Right hindlimb (tissue), 1 donor: ENCODE measurements at places on chromosomes 2 and 18.

- DNase-seq = no peak
Measured at GRCh38 chr18:47936952-47937351, 6.5 kb upstream of the SMAD2 start.

GRCh38 chr18:44541781-44542180, 138.9 kb upstream of the SETBP1 start:
- no peak for DNase-seq

DNA sequence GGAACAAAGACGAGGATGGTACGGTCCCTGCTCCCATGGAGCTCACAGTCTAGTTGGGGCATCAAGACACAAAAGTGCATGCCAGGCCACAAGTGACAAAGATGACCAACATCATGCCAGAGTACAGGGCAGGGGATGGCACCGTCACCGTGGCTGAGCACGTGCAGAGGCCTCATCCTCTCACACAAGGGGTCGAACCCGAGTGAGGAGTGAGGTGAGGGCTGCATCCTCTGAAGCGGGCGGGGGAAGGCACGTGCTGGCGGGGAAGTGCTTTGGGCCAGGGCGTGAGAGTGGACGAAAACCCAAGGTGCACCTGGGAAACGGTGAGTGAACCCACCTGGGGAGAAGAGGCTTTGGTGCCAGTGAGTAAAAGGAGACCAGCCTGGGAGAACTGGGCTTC, 41.0 kb downstream of the MRPL35 start:
- DNase-seq = no peak

DNA sequence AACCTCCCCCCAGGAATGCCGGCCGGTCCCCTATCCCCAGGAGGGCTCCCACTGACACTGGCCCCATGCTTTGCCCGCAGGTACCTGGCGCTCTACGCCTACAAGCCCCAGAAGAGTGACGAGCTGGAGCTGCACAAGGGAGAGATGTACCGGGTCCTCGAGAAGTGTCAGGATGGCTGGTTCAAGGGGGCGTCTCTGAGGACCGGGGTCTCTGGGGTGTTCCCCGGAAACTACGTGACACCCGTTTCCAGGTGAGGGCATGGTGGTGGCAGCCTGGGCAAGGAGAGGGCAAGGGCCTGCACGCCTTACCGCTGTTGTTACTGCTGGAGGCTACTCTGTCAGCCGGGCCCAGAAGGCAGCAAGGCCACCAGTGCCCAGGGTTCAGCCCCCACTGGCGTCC, 181.3 kb downstream of the SEPTIN10 start:
- peak; percentile 10 for DNase-seq

DNA sequence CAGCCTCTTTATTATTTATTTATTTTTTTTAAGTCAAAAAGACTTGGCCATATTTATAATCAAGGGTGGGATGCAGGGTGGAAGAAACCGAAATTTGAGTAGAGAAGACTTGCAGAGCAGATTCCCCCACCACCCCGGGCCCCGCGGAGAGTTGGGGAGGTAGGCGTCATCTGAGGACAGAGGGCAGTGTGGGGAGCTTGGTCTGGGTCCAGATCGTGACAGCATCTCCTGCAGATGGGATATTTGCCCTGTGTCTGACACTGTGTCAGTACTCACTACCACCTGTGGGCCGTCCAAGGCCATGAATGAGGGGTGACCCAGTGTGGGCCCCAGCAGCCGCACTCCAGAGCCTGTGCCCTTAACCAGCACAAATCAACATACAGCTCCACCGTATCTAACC, 10.5 kb upstream of the PRELID3A start:
- DNase-seq = no peak

- no peak for DNase-seq
Measured at GRCh38 chr2:110720547-110720946, 11.8 kb upstream of the ACOXL start.

- no peak for DNase-seq
Measured at GRCh38 chr18:45833846-45834245, 8.4 kb downstream of the SIGLEC15 start.

- peak; percentile 62 for DNase-seq
Measured at GRCh38 chr2:70087702-70088597, 673 bp downstream of the PCBP1 start.

- no peak for DNase-seq
Measured at GRCh38 chr2:86825693-86826381, 35.1 kb upstream of the CD8A start.

GRCh38 chr18:1892191-1892590, 679.1 kb downstream of the METTL4 start:
- DNase-seq = no peak

DNA sequence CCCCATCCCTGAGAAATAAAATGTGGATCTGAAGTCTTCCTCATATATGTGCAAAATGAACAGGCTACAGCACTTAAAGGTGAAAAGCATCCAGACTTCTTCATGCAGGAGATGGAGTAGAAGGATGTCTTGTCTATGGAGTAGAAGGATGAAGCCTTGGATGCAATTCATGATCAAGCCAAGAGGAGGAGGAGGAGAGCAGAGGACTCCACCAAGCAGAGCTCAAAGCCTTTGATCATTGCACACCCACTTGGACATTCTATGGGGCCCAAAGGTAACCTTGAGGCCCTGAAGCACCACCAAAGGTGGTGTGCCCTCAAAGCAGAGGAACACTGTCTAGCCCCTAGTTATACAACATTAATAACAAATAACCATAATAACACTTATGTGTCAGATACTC, 17.3 kb downstream of the ACMSD start:
- DNase-seq = no peak

DNA sequence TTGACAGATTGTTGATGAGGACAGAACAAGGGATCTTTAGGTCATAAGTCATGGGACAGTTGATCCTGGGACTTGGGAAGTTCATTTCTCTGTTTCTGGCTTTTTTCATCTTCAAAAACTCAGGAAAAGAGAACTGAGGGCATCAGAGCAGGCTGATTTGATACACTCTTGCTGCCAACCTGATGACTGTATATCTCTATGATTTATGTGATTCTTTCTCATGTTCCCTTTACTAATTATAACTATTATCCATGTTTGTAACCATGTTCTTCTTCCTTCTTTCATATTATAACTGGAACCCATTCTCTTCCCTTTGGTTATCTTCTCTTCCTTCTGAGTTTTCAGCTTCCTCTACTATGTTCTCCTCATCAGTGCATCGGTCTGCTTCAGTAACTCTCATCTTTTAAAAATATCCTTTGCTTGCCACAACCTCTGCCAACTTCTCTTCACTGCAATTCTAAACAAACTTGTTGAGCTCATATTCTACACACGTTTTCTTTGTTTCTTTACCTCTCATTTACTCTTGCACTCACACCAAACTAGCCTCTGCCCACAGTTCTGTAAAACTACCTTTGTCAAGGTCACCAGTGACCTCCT, 13.5 kb downstream of the RASGRP3 start:
- DNase-seq = no peak

- DNase-seq = no peak
Measured at GRCh38 chr18:28063271-28063761, 113.6 kb downstream of the CDH2 start.

- no peak for DNase-seq
Measured at GRCh38 chr2:5453220-5454050, 238.7 kb upstream of the SOX11 start.

- DNase-seq = no peak
Measured at GRCh38 chr2:202773301-202773973, 98.1 kb downstream of the ICA1L start.

GRCh38 chr2:160609346-160609745, 115.7 kb upstream of the RBMS1 start:
- no peak for DNase-seq

DNA sequence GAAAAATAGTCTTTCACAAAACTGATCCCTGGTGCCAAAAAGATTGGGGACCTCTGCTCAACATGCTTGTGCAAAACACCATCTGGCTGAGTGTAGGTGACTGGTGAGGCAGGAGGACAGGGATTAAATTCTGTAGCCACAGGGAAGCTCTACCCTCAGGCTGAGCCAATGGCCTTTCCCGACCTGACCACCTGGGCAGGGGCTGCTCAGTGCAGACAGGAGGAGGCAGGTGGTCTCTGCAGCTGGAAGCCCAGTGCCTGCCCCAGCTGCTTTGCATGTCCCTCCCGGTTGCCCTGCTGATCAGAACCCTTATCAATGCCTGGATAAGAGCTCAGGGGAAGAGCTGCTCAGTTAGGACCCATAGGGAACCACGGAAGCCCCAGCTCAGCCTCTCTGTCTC, 235.3 kb downstream of the ANKRD36 start:
- DNase-seq = no peak

DNA sequence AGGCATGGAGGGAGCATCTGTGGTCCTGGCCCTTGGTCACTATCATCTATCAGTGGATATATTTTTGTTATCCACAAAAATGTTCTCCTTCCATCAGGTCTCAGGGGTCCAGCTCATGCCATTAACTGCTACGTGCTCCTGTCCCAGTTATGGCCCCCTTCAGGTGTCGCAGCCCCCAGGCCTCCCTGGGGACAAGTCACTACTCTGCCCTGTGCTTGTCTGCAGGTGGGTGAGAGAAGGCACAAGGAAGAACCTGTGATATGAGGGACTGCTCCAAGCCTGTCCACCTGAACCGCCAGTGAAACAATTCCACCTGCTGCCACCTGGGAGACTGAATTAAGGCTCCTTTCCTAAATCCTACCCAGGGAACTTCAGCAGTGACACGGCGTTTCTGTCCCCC, 229.6 kb upstream of the ID2 start:
- no peak for DNase-seq

DNA sequence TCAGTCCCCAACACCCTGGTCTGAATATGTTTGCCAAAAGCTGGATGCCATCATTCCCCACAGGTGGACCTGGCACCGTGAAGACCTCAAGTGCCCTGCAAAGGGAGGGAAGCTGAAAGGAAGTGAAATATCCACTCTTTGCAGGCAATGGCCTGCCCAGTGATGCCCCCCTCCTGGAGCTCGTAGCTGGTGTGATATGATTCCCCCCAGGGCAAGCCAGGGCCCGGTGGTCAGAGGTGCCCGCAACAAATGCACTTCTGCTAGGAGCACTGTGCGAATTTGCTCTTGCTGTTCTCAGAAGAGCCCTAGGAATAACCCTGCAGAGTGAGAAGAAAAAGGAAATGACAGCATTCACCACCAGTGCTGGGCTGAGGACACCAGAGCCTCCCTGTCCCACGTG, 247.4 kb downstream of the KLHL29 start:
- no peak for DNase-seq

DNA sequence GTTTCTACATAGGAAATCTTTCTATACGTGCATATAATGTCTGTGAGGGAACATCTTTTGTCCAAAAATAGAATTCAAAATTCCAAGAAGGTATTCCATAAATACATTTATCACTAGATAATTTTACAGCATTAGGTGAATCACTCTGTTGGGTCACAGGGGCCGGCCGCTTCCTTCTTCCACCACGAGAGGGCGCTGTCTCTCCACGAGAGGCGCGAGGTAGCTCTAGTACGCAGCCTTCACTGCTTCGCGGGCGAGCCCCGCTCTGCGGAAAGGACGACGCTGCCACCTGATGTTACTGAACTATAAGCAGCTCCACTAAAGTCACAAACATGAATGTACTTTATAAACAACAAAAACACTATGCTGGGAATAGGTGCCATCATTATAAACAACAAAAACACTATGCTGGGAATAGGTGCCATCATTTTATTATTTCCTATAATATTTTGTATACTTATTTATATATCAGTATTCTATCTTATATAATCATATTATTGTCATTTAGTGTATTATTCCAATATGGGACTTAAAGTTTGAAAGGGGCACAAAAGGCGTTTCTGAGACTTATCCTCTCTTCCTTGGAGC, 69.4 kb upstream of the REV1 start:
- DNase-seq = peak; percentile 86

DNA sequence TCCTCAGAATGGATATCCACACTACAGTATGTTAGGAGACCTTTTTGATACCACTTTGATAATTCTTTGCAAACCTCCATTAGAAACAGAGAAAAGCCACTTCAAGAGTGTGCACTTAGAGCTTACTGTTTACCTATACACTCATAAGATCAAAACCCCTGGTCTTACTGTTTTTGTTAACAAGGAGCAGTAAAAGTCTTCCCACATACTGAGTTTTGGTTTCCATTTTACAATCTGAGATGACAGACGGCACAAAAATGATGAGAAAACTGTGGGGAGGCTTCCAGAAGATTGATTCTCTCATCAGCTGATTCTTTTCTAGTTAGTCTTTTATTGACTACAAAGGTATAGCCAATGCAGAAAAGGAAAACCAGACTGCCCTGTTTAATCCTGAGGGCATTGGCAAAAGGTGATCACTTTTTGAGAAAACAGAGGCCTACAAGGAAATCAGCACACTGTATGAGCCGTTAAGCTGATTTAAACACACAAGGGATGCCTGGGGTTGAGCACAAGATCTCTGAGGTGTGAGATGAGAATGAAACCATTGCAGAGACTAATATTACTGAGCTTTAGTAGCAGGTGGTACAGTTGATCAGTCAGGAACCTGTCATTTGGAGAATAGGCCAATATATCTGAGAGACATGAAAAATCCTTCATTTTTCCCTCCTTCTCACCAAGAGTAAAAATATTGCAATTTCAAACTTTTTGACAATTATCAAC, 368.6 kb downstream of the GRB14 start:
- no peak for DNase-seq

DNA sequence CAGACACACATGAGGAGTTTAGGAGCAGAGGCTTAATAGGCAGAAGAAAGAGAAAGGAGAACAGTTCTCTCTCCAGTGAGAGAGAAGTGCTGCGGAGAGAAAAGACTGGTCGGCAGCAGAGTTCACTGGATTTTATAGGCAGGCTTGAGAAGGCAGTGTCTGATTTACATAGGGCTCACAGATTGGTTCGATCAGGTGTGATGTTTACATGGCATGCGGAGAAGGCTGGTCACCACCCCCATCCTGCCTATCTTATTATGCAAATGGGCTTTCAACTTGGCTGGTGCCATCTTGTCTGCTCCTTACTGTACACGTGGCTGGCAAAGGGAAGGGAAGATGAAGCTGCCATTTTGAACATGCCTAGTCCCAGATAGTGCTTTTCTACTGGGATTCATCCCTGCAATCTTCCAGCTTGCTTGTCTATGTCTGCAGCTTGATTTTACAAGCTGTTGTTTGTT, 113.4 kb downstream of the AP1S3 start:
- DNase-seq = no peak
